ENCODE measurements at places on chromosomes 7 and 10.
A peak's percentile ranks its signal among the peaks of the same experiment; 100 is the strongest.

- no peak for DNase-seq
Measured at GRCh38 chr7:87450706-87451105, 24.8 kb downstream of the ABCB4 start.

DNA sequence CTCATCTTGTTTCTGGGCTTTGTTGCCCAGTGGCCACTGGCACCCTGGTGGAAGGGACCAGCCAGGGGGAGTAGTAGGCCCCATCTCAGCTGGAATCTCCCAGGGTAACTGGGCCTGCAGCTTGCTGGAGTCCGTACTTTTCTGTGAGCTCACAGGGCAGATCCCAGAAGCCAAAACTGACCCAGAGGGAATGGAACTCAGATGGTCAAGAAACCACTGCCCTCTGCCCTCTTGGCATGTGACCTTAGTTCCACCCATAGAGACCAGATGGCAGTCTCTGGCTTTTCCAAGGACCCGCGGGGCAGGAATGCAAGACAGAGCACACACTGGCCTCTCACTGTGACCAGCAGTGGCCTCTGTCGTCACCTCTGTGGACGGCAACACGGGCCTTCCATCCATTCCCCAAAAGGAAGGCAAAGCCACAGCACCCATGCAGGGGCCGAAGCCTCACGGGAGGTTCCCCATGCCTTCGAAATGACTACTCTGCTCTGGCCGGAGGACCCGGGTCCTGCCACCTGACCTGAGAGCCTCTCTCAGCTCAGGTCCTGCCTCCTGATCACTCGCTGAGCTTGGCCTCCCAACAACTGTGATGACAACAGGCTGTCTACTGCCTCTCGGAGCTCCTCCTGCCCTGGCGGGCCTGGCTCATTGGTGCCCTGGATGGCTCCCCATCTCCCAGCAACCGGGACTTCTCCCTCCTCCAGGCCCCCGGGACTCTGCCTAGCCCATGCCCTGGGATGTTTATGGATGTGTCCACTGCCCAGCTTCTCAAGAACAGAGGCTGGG, 29.9 kb downstream of the MYL10 start:
- DNase-seq = no peak

DNA sequence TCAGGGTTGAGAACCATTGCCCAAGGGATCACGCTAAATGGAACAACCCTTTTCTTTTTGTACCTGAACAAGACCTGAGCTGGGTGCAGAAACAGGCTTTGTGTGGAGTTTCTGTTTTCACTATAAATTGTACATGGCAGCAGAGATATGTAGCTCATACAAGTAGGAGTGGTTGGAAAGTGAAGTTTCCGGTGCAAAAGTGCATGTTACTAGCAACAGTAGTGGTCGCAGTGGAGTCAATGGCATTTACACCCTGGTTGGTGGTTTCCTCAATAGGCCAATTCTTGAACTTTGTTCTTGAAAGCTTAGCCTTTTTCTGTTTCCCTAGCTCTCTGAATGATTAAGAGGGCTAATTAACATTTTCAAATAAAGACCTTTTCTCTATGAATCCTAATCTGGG, 170.7 kb downstream of the NEBL start:
- DNase-seq = no peak

DNA sequence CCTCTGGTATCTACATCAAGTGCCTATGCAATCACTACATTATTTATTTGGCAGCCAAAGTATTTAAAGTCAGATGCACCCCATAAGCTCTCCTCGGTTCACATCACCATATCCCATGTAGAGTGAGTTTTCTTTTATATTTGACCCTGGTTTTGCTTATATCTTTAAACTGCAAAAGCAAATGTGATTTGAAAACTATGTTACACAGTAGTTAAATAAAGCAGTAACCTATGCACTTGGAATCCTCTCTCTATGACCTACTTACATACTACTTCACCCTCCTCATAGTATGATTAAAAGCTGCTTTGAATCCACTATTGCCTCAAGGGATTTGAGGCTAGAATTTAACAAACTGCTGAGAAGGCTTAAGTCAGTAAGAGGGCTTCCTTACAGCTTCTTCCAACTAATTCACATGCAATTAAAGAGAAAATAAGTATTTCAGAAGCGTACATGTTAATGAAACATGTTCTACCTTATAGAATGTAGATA, 2.2 kb upstream of the CELF2 start:
- DNase-seq = no peak

DNA sequence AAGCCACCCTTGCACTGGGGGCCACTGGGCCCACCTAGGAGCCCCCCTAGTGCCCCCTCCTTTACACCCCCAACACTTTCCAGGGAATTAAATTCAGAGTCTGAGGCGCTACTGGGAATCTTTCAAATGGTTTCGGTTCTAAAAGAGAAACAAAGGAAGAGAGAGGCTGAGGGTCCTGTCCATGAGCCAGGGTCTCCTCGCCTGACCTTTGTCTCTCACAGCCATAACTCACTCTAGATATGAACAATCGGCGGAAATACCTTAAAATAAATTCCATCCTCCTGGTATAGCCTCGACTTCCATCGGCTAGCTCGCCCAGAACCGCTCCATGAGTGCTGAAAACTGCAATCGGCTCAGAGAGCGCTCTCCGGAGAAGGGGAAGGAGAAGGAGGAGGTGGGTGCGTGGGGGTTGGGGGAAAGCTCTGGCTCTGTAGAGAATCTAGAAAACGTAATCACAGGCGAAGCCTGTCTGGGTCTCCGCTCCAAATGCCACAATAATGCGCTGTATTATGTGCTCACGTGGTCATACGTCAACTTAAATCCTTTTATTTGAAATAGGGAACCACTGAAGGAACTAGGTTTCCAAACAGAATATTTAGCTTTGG, 12.6 kb downstream of the HOXA4 start:
- DNase-seq = no peak

- DNase-seq = no peak
Measured at GRCh38 chr10:44386546-44387052, 1.7 kb upstream of the CXCL12 start.

- DNase-seq = no peak
Measured at GRCh38 chr7:105910172-105910571, 33.8 kb upstream of the ATXN7L1 start.

DNA sequence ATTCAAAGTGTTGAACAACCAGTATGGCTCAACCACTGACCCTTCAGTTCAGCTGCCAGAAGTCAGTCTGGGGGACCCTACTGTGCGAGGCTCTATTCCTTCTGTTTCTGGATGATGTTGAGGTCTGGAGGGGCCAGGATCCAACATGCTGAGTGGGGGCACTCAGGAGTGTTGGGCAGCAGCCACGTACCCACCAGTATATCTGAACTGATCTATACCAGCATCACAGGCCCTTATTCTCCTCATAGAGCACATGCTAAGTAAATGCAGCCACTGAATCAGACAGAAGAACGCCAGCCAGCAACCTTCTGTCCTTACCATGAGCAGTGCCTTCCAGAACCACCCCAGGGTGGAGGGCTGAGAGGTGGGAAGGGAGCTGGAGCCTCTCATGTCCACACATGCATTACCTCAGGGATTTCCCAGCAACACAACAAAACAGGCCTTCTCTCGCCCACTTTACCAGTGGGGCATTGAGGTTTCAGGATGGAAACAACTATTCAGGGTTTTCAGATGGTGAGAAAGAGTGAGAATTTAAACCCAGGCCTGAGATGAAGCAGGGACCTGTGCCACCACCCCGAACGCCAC, 6.8 kb upstream of the MSMB start:
- no peak for DNase-seq

GRCh38 chr7:1927937-1928644, 258.0 kb downstream of the ELFN1 start:
- no peak for DNase-seq

GRCh38 chr7:116280803-116281202, 70.5 kb downstream of the TES start:
- no peak for DNase-seq

DNA sequence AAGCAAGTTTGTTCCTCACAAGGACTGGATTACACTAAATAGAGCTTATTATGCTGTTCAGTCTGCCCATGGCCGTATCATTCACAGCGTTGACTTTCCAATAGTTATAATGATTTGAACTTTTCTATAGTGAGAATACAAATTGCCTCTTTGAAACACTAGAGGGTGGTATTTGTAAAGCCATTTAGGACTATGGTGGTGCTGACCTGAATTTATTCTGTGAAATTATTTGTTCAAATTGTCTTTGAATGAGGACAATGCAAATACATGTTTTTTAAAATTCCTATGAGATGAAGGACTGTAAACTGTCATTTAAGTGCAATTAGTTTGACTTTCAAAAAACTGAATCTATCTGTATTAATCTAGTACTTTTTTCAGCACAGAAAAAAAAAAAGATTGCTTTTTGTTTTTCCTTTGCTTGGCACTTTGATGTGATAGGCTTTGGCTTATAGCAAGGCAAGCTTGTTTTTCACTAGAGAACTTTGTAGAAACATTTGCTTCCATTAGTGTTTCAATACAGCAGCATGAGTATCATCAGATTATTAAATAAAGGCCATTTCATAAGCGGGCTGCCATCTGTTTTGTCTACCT, 122.7 kb upstream of the TMEM229A start:
- DNase-seq = no peak

DNA sequence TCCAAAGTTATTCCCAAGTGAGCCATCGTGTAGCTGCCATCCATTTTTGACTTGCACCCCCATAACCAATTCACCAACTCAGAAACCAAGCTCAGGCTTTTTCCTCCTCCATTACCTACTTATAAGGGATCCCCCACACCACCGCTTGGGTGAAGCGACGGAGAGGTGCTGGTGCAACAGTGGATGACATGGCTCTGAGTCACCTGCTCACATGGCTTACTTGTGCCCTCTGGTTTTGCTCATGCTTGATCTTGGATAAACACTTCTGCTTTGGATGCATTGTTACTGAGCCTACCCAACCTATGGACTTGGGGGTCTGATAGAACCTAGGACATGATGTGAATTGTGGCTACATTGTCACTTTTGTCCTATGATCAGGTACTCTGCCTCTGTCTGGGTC, 12.0 kb upstream of the AKR1B1 start:
- DNase-seq = no peak

DNA sequence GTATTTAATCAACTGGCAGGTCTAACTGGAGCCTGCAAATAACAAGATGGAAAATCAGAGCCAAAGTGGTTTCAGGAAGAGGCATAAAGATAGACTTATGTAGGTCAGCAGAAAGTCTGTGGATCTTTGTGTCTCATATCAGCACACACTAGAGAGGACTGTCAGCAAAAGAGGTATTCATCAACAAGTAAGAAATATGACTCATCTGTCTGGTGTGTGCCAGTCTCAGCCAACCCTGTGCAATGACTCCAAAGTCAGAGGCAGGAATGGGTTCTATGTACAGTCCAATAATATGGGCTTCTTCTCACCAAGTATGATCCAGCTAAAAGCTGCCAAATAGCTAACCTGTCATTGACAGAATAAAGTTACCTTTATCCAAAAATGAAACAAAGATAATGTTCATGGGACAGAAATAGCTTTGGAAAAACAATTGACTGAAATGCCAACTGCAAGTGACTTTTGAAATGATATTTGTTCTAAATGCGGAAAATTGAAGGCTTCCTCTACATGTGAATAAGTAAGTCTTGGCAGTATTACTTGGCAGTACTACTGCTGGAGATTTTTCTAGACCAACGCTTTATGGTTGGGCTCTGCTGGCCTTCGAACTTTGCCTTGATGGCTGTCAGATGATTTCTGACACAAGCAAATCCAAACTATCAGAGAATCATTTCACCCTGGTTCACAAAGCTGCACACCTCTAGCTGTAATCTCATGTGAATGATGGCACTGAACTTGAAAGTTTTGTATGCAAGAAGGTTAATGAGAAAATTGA, 272.3 kb upstream of the SEMA3C start:
- DNase-seq = no peak

- no peak for DNase-seq
Measured at GRCh38 chr7:29032146-29032545, 74.0 kb upstream of the TRIL start.

GRCh38 chr7:149071641-149072437, 18.7 kb downstream of the ZNF786 start:
- peak; percentile 43 for DNase-seq

- DNase-seq = no peak
Measured at GRCh38 chr10:27100813-27101347, 586 bp upstream of the ANKRD26 start.

DNA sequence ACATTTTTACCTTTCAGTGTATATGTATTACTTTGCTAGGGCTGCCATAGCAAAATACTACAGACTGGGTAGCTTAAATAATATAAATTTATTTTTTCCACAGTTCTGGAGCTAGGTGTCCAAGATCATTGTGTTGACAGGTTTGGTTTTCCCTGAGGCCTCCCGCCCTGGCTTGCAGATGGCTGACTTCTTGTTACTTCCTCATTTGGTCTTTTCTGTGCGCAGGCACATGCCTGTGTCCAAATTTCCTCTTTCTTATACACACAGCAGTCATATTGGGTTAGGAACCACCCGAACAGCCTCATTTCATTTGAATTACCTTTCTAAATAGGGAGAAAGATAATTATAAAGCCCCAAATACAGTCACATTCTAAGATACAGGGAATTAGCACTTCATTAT, 521.6 kb upstream of the SORCS1 start:
- DNase-seq = no peak

DNA sequence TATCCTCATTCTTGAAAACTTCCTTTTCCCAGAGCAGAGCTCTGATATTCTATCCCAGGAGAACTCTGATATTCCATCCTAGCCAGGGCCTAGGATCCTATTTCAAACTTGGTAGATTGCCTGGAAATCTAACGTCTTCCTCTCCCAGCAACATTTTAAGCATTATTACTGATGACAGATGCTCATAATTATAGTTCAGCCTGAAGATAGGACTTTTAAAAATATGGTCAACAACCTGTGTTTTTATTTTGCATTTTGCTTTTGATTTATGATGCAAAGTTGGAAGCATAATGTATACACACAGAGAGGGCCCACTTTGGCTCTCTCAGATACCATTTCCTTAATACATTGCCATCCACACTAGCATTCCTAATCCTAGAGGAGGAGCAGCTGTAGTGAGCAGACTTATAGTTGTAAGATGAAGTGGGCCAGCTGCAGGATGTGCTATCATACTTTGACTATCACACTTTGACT, 457.4 kb upstream of the TPK1 start:
- no peak for DNase-seq

DNA sequence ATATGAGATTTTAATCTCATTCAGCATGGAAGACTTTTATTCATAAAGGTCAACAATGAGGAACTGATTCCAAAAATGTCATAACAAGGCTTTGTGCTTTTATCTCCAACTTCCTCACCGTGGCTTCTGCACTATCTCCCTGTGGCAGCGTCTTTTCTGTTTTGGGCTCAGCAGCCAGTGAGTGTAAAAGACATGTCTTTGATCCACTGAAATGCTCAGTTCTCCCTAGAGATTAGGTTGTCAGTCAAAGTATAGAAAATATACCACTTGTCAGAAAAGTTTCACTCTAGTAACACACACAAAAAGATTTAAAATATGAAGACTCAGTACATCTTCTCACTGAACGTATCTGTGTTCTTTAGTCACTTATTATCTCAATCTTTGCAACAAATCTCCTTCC, 901.8 kb upstream of the ZWINT start:
- no peak for DNase-seq

DNA sequence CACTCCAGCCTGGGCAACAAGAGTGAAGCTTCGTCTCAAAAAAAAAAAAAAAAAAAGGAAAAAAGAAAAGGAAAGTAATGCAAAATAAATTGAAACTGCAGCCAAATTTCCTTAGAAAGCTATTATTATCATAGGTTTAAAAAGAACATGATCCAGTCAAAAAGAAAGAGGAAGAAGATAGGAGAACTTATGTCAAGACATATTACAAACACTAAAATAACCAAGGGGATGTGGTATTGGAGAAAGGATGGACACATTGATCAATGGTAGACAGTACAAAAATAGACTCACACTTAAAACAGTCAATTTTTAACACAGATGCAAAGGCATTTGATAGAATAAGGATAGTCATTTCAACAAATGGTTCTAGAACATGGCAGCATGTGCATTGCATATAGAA, 27.3 kb upstream of the PFKP start:
- no peak for DNase-seq

- DNase-seq = no peak
Measured at GRCh38 chr7:132243463-132243862, 332.8 kb downstream of the PLXNA4 start.
